Fibroblast of skin of back (primary cell): ENCODE measurements at places on chromosomes 1 and 21.

GRCh38 chr1:196209265-196209664 lies 399.0 kb downstream of the KCNT2 start:
- no peak for DNase-seq

DNA sequence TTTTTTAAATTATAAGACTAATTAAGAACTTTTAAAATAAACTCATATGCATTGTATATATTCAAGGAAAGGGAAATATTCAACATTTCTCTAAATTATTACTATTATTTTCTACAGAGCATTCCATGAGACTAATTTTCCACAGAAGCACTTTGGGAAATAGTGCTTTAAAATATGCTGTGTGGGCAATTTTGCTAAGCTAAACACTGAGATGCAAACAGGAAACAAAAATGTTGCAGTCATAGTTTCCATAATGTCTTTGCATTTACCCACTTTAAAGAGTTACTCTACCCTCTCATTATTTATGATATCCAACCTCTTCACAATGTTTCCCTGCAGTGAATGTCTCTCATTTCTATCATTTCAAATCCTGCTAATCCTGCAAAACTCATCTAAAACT lies 269.6 kb upstream of the BEND5 start:
- no peak for DNase-seq

- no peak for DNase-seq
Observed at GRCh38 chr1:118918230-118918939, 69.8 kb downstream of the TBX15 start.

DNA sequence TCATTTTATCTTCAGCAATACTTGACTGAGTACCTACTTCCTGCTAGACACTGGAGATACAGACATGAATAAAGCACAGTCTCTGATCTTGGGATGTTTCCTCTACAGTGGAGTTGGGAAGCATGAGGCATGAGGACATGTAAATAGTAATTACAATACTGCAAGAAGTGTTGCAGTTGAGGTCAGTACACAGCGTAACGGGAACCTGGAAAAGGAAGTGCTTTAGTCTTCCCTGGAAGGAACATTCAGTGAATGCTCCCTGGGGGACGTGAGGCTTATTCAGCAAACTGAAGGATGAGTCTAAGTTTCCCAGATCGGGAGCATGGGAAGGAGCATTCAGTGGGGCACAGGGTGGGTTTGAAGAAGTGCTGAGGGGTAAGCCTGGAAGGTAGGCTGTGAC lies 112.4 kb downstream of the PIK3R3 start:
- DNase-seq, result peak; percentile 6

DNA sequence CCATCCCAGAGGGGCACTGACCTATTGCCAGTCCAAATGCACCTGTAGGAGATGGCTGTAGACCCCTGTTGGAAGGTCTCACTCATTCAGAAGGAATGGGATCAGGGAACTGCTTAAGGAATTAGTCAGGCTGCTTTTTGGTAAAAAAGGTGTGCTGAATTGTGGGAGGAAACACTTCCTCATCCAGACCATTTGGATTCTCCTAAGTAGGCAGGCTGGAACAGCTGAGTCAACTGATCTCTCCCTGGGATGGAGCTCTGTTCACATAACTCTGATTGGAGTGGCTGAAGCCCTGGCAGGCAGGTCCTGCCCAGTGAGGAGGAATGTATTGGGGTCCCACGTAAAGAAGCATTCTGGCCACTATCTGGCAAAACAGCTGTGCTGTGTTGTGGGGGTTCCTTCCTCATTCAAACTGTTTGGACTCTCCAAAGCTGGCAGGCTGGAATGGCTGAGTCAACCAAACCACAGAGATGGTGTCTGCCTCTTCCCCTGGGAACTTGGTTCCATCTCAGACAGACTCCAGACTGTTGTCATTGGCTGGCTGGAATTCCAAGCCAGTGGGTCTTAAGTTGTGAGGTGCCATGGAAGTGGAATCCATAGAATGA lies 70.7 kb upstream of the PDC start:
- DNase-seq, result peak; percentile 96

- peak; percentile 73 for DNase-seq
Observed at GRCh38 chr1:41498804-41499203, 14.3 kb upstream of the EDN2 start.

GRCh38 chr1:112027696-112028095 lies 38.2 kb upstream of the KCND3 start:
- DNase-seq, result no peak

DNA sequence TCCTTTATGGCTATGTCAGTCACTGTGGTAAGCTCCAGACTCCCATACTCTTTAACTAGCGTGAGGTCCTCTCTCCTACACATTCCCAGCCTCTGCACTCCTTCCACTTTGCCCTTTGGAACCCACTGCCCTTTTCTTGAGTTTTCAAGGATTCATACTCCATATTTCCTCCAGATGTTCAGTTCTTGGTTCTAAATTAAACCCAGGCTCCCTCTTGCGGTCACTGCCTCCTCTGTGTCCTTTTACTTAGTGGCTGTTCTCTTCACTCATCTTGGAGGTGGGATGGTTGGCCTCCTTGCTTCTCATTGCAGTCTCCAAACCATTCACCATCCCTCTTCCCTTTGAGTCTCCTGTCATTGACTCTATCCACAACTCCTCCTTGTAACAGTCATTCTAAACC lies 208.1 kb downstream of the TGFB2 start:
- peak; percentile 69 for DNase-seq

DNA sequence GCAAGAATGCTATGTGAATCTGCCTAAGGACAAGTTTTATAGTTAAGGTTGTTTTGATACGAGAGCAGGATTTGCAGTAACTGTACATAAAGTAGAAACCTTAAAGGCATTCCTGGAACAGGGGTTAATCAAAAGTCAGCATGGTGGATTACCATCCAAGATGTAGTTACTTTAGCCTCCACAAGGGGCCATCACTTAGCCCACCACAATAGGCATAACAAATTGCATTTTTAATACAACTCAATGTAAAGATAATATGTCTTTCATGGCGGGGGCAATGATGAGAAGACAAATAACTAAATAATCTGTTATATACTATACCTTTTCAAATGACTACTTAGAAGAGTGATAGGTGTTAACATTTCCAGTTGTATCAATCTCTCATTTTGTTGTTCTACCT lies 611.2 kb upstream of the ADGRL4 start:
- DNase-seq, result peak; percentile 4

GRCh38 chr1:31648641-31649357 lies 4.1 kb upstream of the PEF1 start:
- peak; percentile 34 for DNase-seq

- DNase-seq, result no peak
Observed at GRCh38 chr1:15937146-15937545, 38.8 kb downstream of the ZBTB17 start.

- peak; percentile 74 for DNase-seq
Observed at GRCh38 chr1:43073490-43074230, 98.4 kb downstream of the EBNA1BP2 start.

DNA sequence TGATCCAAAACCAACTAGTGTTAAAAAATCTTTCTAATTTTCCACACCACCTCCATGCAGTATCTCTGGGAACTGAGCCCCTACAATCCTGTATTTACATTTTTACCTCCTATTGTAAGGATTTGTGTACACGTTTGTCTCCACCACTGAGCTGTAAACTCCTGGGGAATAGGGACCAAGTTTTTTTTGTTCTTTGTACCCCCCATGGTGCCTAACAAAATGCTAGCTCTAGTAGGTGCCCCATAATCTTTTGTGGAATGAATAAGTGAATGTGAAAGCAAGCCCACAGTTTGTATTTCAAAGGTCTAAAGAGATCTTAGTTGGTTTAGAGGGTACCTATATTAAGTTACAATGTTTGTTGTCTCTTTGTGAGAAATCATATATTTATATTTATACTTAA lies 879 bp upstream of the WLS start:
- no peak for DNase-seq

- DNase-seq, result no peak
Observed at GRCh38 chr1:2151252-2151651, 43.3 kb downstream of the FAAP20 start.

DNA sequence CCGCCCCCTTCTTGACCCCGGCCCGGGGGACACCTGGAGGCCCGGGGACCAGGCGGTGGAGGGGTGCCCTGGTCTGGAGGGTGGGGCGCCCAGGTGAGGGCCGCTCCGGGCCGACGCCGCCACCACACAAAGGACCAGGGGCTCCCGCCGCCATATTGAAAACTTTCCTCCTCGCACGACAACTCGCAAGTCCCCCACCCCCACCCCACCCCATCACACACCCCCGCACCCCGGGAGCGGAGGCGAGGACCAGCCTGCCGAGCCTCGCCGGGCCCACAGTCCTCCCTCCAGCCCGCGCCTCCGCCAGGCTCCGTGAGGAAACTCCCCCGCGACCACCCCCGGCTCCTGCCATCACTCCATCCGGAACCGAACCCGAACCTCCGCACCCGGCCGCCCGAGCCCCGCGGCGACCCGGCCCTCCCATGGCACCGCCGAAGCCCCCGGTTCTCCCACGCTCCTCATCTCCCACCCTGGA lies 733 bp downstream of the KDM5B start:
- peak; percentile 27 for DNase-seq

DNA sequence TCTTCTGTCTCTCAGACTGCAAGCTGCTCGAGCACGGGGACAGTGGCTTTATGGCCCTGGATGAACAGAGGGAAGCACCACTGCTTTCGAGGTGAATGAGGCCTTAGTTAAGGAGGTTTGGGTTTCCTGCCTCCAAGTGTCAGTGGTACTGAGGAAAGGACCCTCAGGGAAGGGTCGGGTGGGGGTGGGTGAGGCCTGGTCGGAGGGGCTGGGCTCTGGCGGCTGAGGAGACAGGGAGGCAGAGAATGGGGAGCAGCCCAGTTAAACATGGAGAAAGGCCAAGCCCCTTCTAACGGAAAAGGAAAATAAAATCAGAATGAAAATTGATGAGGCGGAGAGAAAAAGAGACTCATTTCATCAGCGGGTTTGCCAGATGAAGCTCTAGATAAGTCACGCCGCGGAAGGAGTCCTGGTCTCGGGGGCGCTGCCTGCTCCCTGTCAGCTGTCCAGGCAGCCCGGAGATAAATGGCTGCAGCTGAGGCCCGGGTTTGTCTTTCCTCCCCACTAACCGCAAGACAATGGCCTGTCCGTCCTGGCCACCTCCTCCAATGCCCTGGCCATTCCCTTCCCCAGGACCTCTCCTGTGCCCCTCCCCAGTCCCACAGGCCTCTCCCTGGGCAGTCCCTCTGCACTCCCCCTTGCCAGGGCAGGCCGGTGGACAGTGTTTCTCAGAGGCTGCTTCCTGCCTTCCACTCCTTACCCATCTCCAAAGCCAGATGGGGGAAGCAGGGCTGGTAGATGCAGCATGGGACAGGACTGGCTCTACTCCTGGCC lies 55.2 kb downstream of the LRRN2 start:
- DNase-seq, result no peak

GRCh38 chr1:174262349-174263241 lies 103.3 kb downstream of the RABGAP1L start:
- peak; percentile 45 for DNase-seq

GRCh38 chr1:2311184-2312032 lies 79.9 kb downstream of the MORN1 start:
- DNase-seq, result peak; percentile 70

DNA sequence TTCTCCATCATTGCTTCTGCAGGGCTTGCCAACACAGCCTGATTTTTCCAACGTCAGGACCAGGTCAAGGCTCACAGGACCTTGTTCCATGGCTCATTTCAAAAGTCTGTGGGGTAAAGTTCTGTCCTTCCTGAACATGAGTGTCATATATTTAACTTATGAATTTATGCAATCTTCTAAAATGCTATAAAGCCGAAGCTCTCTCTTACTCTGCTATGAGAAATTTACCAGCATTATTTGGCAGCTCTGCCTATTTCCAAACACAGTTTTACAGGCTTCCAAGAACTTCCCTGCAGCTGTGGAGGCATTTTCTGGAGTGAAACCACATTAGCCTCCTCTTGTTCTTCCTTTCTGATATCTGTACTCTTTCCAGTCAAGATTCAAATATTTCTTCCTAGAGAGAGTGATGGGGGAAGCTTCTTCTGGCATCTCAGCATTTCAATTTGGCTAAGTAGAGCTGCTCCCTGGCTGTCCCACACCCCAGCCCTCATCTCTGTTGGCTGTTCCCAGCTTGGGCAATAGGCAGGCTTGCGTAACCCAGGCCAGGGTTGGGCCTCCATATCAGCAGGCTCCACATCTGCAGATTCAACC lies 15.6 kb upstream of the HMGCS2 start:
- no peak for DNase-seq

GRCh38 chr1:151144474-151145303 lies 1.7 kb downstream of the SEMA6C start:
- peak; percentile 10 for DNase-seq
